T-cell (primary cell): ENCODE measurements at places on chromosomes 11 and 22. TPM values are rescaled to one million over a fixed set of nuclear protein-coding genes. Genes with fewer than 3 reads are reported as not detected.

GRCh38 chr22:29195118-29195963 is 10.4 kb upstream of the EMID1 start:
- no peaks in the 10 kb centered on the region for H3K4me1 ChIP-seq
- no peak for DNase-seq
- H3K4me3 ChIP-seq: no peak overlapping the region
- H3K36me3 ChIP-seq: no peaks in the 10 kb centered on the region

- H3K36me3 ChIP-seq: no peaks in the 10 kb centered on the region
- peaks cover 16% of the 10 kb centered on the region for H3K27me3 ChIP-seq
- DNase-seq: no peak
- no peak overlapping the region for H3K27ac ChIP-seq
Observed at GRCh38 chr22:19632668-19633148, 81.6 kb upstream of the SEPTIN5 start.

DNA sequence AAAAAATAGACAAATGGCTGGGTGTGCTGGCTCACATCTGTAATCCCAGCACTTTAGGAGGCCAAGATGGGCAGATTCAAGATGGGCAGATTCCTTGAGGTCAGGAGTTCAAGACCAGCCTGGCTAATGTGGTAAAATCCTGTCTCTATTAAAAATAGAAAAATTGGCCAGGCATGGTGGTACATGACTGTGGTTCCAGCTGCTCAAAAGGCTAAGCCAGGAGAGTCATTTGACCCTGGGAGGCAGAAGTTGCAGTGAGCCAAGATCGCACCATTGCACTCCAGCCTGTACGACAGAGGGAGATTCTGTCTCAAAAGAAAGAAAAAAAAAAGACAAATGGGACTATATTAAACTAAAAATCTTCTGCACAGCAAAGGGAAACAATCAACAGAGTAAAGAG is 55.4 kb downstream of the USP35 start:
- H3K4me3 ChIP-seq: no peak overlapping the region
- H3K36me3 ChIP-seq: no peaks in the 10 kb centered on the region
- H3K4me1 ChIP-seq: no peaks in the 10 kb centered on the region
- DNase-seq: no peak

Gene OTOG
- not detected for total RNA-seq

Gene NAALAD2
- not detected for total RNA-seq

Gene CCDC87
- total RNA-seq: 0.10 TPM
